ENCODE measurements at places on chromosomes 2 and 18. TPM values are rescaled to one million over a fixed set of nuclear protein-coding genes. Genes with fewer than 3 reads are reported as not detected.

- DNase-seq, result no peak
Observed at GRCh38 chr2:219736209-219736608, 108.8 kb downstream of the SLC4A3 start.

The XDH gene
- total RNA-seq, result not detected

- DNase-seq, result no peak
Observed at GRCh38 chr18:40583671-40584070, 1371.4 kb upstream of the PIK3C3 start.

DNA sequence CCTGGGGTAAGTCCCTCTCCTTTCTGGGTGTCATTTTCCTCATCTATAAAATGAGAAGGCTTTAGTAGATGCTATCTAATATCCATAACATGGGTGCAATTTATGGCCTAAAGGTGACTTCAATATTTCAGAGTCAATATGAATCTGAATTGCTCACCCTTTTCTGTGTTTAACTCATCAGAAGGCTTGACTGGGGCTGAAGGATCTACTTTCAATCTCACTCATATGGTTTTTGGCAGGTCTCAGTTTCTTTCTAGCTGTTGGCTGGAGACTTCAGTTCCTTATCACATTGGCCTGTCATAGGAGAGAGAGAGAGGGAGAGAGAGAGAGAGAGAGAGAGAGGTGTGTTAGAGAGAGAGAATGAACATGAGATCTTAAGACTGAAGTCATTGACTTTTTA, 343.7 kb upstream of the MEX3C start:
- DNase-seq, result no peak

DNA sequence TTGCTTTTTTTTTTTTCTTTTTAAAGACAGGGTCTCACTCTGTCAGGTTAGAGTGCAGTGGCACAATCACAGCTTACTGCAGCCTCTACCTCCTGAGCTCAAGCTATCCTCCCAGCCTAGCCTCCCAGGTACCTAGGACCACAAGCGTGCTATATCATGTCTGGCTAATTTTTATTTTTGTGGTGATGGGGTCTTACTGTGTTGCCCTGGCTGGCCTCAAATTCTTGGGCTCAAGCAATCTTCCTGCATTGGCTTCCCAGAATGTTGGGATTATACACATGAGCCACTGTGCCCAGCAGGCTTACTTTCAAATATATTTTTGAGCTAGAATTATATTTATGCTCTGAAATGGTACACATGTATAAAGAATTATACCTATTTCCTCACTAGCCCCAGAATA, 53.4 kb upstream of the GAREM2 start:
- DNase-seq, result no peak

DNA sequence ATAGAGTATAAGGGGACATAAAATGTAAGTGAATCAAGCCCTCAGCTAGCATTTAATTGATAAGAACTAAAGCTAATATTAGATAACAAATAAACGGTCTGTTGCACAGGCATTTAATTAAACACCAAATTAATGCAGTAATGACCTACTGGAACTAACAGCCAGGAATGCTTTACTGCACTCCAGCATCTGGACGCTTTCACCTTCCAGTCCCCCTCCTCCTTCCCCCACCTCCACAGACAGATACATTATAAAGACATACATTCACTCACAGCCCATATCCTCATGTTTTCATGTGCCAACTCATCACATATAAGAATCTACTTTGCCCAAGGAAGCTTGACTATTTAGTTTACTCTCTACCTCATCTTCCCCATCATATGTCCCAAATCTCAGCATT, 337.4 kb upstream of the PIK3C3 start:
- DNase-seq, result no peak

The LDAH gene
- total RNA-seq, result 34.7 TPM

- DNase-seq, result no peak
Observed at GRCh38 chr2:174866421-174866820, 102.1 kb upstream of the CHRNA1 start.

GRCh38 chr2:162153608-162154224, 1.7 kb upstream of the GCG start:
- DNase-seq, result peak; percentile 36

GRCh38 chr2:95315801-95316411, 18.8 kb downstream of the KCNIP3 start:
- DNase-seq, result no peak

- DNase-seq, result no peak
Observed at GRCh38 chr2:26742048-26742770, 21.9 kb upstream of the SLC35F6 start.

- no peak for DNase-seq
Observed at GRCh38 chr2:172011812-172012575, 12.2 kb downstream of the METAP1D start.

The SERPINB3 gene
- total RNA-seq, result not detected

GRCh38 chr2:234286956-234287355, 209.9 kb downstream of the ARL4C start:
- no peak for DNase-seq

The OTOS gene
- not detected for total RNA-seq

The IL36B gene
- not detected for total RNA-seq

The FBXO15 gene
- 0.83 TPM for total RNA-seq

DNA sequence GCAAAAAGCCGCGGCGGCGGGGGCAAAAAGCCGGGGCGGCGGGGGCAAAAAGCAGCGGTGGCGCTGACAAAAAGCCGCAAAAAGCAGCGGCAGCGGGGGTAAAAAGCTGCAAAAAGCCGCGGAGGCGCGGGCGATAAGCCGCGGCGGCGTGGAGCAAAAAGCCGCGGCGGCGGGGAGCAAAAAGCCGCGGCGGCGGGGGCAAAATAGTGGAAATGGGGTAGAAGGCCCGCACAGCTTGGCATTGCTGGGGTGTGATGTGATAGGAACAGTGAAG, 450.1 kb downstream of the ANKRD30B start:
- no peak for DNase-seq

DNA sequence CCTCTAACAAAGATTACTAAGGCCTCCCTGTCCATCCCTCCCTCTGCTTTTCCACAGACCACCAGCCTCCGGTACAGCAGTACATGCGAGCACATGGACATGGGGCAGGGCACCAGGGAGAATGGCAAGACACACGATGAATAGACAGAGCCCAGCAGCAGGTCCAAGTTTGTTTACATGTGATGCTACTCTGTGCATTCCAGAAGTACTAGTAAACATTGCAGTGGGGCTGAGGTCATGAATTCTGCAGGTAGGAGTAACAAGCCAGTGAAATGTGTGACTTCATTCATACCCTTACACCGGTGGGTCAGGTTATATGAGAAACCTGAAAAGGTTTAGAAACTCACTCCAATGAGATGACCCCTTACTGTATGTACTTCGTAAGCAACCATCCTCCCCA, 205.7 kb downstream of the BCL11A start:
- no peak for DNase-seq

The LDLRAD4 gene
- total RNA-seq, result 34.5 TPM

DNA sequence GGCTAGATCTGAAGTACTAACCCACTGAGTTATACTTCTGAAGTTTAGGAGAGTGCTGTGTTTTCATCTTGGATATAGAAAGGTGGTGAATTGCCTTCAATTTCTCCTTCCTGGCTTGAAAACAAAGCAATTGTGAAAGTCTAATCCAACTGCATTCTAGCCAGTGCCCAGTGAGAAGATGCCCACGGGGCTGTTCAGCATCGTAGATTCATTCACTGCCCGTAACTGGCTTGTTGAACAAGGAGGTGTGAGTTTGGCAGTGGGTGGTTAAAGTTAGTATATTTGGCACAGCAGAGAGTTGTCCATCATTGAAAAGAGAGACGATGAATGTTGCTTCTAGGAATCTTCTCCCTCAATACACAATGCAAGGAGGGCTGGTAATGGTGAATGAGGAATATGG, 82.3 kb upstream of the RND3 start:
- no peak for DNase-seq

DNA sequence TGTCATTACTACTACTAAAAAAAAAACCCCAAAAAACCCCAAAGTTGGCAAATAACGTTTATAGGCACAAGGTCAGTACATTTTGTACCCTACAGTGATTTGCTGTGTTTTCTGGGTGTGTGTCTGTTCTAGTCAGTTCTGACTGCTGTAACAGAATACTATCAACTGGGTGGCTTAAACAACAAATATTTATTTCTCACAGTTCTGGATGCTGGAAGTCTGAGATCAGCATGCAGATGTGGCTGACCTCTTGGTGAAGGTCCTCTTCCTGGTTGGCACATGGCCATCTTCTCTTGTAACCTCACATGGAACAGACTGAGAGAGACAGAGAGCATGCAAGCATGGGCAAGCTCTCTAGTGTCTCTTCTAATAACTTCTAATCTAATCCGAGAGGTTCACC, 103.1 kb downstream of the CERS6 start:
- DNase-seq, result no peak

GRCh38 chr18:79776674-79777073, 21.1 kb upstream of the KCNG2 start:
- DNase-seq, result no peak

- DNase-seq, result no peak
Observed at GRCh38 chr2:80403081-80403480, 98.5 kb upstream of the LRRTM1 start.

- DNase-seq, result no peak
Observed at GRCh38 chr18:60358516-60358915, 14.1 kb downstream of the MC4R start.

GRCh38 chr2:128377071-128377910, 58.6 kb upstream of the HS6ST1 start:
- DNase-seq, result no peak

DNA sequence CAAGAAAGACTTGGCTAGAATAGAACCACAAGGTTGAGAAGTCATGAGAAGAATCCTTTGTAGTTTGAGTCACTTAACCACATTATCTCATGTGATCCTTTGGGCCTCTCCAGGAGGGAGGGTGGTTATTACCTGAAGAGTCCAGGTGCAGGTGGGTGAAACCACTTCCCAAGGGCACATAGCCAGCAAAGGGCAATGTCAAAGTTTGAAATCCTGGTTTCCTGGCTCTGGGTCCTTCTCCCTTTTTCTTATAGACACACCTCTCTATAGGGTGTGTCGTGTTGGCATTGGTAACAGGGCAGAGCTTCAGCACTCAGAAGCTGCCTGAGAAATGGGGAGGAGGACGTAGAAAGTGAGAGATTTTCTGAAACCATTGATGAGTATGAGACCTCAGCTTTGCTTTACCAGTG, 137.9 kb downstream of the MGAT5 start:
- no peak for DNase-seq

- no peak for DNase-seq
Observed at GRCh38 chr2:38129987-38130386, 54.0 kb upstream of the CYP1B1 start.

The NIF3L1 gene
- 27.3 TPM for total RNA-seq

DNA sequence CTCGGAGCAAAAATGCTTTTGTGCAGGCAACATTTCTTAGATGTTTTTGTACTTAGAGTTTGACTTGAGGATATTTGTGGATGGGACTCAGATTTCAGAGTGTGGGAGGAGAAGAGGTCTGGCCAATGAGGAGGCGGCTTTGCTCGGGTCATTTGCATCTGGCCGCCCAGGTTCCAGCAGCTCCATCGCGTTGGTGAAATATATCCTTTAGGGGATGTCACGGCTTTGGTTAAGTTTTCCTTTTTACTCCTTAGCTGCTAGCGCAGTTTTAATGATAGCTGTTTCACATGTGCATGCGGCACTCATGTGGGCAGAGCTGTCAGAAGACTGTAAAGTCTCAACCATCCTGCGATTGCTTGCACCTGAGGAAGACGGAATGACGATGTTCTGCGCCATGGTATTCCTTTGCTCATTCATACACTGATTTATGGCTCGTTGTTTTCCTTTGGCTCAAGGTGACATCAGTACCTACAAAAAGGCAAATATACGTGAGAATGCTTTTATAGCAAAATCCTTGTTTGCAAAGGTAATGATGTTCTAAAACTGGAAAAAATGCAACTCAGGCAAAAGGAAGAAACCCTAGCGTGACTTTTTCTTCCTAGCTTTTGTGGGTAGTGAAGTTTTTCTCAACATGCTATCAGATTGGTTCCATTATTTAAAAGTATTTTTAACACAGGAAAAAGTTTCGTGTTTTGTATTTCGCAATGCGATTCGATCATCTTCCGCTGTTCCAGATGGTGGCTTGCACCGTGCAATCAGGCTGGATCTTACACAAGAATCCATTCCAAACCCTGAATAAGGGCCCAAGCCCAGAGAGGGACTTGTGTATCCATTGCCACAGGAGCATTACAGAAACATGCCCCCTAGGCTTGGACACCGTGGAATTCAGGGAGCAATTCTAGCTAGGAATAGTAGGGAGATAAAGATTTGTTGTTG, 70.5 kb upstream of the ZNF516 start:
- DNase-seq, result no peak

DNA sequence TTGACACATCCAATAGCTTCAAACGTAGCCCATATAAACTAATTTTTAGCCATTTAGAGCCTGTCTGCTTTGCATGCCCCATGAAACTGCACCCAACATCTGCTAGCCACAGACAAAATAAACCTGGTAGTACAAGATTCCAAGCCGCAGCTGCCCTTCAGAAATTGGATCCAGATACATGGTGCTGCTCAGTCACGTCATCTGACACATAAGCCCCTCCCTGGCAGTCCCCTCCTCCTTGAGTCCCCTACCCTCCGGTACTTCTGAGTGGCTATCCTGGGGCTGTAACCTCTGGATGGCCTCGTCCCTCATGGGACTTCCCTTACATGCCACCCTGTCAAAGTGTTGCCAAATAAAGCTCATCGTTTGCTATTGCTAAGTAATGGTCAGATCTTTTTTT, 33.8 kb downstream of the PROC start:
- no peak for DNase-seq

DNA sequence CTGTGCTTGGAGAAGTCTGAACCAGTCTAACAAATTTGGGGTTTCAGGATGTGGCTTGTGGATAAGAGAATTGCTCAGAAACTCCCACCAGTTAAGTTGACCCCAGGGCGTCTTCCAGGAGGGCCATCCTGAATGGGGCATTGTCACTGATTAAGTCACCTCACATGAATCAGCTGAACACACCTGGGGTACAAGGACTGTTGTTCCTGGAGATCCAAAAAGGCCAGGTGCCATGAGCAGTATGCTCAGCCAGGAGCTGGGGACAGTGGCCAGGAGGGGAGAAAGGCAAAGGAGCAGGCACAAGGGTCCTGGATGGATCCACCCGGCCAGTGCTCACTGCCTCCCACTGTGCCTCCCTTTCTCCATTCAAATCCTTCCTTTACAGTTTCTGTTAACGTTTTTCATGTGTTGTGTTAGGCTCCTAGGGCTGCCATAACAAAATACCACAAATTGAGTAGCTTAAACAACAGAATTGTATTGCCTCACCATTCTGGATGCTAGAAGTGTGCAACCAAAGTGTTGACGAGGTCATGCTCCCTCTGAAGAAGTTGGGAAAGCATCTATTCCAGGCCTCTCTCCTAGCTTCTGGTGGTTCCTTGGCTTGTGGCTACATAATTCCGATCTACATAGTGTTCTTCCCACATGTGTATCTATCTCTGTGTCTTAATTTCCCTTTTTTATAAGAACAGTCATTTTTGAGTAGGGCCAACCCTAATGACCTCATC, 33.4 kb downstream of the TRABD2A start:
- DNase-seq, result no peak
